HepG2 (cell line): ENCODE measurements at places on chromosomes 3 and 15. TPM values are rescaled to one million over a fixed set of nuclear protein-coding genes. Genes with fewer than 3 reads are reported as not detected.

SLCO2A1 gene
- total RNA-seq = not detected in 2 replicates

CACNA2D2 gene
- total RNA-seq = not detected in 2 replicates

AHSG gene
- 916 and 2,043 TPM in 2 replicates for total RNA-seq

MELTF gene
- 0.97 and 3.2 TPM in 2 replicates for total RNA-seq

- DNase-seq = no peak
These were observed 112.5 kb downstream of the ZNF609 start for GRCh38 chr15:64572856-64573255.

DNA sequence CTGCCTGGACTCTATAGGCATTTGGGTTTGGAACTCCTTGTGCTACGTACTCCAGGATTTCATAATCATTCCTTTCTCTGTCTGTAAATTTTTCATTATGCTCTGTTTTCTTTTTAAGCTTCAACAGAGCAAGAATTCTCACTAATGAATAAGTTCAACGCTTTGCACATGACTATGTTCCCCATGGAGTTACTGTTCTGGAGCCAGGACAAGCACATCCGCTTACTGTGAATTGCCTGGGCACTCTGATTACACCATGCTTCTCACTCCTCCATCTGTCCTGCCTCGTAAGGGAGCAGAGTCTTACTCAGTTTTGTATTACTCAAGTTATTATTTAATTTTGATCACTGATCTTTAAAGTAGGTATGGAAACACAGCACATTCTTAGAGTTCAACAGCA lies 472.7 kb downstream of the RAP2B start:
- DNase-seq = no peak

DNA sequence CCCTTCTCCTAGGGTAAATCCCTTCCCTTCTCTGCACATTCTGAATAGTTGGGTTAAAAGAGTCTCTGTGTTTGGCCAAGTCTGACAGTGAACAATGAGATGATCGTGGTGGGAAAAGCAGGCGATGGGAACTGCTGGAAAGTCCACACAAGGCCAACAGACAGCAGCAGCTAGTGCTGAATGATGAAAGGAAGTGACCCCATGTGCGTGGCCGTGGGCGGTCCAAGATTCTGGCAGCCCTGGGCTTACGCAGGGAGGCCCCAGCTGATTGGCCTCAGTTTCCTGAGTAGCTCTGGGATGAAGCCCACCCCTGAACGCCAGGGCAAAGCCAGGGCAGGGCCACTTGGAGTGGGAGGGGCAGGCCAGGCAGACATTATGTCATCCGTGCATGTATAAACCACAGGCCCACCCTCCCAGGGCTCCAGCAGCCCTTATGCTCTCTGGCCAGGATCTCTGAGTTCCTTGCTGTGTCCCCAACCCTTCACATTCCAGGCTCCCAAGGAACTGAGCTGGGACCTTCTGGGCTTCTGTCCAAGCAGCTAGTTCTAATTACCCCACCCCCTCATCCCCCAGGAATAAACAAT lies 57.8 kb downstream of the CDC25A start:
- no peak for DNase-seq

GRCh38 chr3:98799479-98799878 lies 36.3 kb downstream of the ST3GAL6 start:
- DNase-seq = no peak

DNA sequence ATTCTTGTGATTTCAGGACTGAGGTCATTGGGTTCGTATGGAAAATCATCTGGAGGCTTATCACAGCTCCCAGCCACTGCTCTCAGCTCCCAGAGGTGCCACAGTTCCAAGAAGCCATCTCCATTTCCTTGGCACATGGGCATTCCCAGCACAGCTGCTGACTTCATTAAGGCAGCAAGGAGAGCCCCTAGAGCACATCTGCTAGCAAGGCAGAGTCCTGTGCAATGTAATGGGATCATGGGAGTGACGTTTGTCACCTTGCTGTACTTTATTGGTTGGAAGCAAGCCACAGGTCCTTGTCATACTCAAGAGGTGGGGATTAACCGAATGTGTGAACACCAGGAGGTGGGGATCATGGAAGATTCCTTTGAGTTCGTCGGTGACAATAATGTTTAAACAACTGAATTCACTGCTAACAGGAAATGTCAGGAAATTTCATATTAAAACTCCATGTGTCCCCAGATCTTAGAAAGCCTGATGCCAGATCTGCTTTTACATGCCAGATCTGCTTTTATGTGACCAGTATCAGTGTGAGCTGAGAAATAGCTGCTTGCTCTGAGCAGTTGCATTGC lies 148.8 kb downstream of the GABRG3 start:
- DNase-seq = no peak
